ENCODE measurements at places on chromosomes 6 and 20.

GRCh38 chr20:39010496-39010895, 48.4 kb downstream of the DHX35 start:
- DNase-seq: no peak

DNA sequence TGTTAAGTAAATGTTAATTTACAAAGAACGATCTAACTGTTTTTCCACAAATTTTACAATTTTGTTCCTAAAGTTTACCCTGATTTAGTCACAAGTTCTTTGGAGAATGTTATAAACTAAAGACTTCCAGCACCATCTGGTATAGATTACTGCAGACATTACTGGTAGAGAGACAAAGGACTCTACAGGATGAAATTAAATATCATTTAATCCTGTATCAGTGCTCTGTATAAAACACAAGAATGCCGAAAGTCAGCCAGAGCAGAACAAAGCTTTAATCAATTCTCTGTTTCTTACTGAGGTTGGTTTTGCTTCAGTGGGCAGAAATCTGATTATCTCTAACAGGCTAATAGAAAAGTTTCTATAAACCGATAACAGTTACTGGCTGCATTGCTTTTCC, 763.6 kb downstream of the TENT5A start:
- no peak for DNase-seq

- DNase-seq: no peak
Observed at GRCh38 chr6:43817192-43817591, 47.2 kb downstream of the VEGFA start.

- no peak for DNase-seq
Observed at GRCh38 chr20:1588533-1589460, 31.0 kb downstream of the SIRPB1 start.

GRCh38 chr6:39223555-39223954, 5.7 kb downstream of the KCNK5 start:
- DNase-seq: no peak

Measured in left forelimb (tissue), 1 donor.